Suppressor macrophage treated with lipopolysaccharide for 1 hour (primary cell): ENCODE measurements at places on chromosomes 13 and 19.

DNA sequence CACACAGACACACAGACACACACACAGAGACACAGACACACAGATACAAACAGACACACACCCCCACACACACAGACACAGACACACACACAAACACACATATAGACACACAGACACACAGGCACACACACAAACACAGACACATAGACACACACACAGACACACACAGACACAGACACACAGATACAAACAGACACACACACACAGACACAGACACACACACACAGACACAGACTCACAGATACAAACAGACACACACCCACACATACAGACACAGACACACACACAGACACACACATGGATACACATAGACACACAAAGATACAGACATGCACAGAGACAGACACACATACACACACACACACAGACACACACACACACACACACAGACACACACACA lies 174.5 kb downstream of the URI1 start:
- DNase-seq, result no peak

DNA sequence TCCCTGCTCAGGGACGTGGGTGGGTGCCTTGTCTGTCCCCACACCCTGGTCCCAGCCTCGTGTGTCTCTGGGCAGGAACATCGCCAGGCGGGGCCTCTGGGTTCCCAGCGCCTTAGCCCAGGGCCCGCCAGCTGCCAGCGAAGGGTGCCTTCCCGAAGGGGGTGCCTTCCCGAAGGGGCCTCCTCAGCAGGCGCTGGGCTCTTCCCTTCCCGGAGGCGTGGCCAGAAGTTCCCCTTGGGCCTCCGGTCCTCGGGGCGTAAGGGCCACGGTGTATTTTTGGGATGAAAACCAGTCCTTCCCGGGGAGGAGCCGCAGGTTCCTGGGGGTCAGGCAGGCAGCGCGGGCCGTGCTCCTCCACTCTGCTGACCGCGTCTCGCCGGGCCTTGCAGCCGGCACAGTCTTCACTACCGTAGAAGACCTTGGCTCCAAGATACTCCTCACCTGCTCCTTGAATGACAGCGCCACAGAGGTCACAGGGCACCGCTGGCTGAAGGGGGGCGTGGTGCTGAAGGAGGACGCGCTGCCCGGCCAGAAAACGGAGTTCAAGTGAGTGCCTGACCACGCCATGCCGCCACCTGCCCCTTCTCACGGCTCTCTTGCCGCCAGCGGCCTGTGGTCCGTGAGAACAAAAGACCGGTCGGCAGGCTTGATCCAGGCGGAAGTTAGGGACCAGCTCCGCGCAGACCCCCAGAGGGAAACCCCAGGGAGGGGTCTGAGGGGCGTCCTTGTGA lies 6.9 kb downstream of the BSG start:
- no peak for DNase-seq

DNA sequence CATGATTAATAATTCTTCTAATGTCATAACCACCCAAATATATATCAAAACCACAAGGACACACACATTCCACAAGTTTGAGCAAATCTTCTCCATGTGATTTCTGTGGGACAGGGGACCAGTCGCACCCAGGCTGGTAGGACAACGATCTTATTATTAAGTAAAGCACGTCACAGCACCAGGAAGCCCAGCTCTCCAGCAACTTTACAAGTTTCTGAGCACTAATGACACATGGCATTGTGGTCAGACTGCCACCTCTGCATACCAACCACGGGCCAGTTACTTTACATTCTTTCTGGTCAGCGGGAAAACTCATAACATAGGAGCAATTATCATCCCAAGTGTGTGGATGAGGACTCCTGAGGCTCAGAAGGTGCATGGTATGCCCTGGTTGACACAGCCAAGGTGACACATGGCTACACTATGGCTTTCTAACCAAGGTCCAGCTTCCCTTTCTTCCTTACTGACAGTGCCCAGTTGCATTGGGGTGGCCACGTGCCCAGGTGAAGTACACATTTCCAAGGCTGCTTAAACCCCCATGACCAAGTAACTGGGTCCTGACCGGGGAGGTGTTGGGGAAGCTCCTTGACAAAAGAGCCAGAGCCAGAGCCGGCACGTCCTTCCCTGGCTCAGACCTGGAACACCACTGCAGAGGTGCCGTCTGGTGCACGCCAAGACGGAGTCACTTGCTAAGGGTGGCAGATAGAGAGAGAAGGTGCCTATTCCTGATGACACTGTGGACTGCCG lies 27.4 kb downstream of the LATS2 start:
- no peak for DNase-seq

DNA sequence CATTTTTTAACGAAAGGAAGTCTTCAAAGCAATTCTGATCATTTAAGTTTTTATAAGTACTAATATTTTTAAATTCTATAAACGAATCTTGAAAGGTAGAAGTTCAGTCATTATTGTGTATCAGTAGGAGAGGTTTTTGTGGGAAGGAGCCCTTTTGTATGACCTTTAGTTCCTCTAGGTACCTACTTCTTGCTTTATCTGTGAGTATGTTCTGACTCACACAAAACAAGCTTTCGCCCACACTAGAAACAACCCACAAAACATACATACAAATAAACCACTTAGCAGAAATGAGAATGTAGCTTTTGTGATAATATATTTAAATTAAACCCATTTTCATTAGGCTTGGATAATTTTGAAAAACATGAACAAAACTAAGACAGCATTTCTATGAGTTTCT lies 27.8 kb downstream of the ERCC5 start:
- DNase-seq, result peak; percentile 42
